Esophagus squamous epithelium (tissue), 5 donors: ENCODE measurements at places on chromosomes 5 and 9.

- no peak for DNase-seq
These were observed 7.9 kb downstream of the GABRP start for GRCh38 chr5:170791325-170791954.

DNA sequence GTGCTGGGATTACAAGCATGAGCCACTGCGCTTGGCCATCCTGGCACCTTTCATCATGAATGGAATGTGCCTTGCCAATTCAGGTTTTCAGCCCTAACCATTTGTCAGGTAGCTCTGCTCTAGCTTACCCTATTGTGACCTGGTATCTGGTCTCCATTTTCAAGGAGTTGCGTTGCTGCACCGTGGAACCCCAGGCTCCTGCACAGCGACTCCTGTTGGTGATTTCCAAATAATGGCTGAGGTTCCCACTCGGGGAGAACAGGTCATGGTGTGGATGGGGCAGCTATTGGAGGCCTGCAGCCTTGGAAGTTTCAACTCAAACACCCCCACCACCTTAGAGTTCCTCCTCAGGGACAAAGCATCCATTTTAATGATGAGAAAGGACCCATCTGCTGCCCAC is 18.7 kb upstream of the CTSV start:
- DNase-seq = no peak

DNA sequence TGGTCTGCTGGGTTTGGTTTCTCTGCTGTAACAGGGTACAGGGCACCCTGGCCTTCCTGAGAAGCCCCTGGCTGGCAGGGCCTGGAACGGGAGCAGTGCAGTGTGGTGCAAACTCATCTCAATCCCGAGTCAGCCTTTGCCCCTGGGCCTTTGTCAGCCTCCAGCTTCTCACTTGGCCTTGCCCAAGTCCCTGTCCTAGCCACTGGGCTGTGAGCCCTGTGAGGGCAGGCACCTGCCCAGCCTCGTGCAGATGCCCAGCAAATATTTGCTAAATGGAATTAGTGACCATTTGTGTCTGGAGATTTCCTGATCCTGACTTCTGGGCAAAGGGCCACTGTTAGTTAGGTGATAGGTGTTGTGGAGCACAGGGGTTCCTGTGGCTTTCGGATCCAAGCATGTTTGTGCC is 13.0 kb downstream of the RGS3 start:
- DNase-seq = no peak

DNA sequence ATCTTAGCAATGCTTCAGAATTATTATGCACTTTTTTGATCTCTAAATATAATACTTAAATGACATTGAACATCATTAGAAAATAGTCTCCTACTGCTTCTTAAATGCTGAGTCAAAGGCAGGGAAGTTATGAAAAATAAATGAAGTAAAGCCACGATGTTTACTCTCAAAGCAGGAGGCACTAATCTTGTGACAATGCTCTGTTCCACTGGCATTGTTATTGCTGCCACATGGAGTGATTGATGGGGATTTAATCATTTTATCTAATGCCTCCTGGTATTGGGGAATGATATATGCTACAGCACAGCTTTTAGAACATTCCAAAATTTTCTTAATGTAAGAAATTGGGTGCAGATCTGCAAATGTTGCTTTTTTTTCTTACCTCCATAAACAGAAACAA is 1655.4 kb upstream of the NUDT12 start:
- DNase-seq = no peak

- no peak for DNase-seq
These were observed 108.3 kb downstream of the CETN3 start for GRCh38 chr5:90301248-90301647.

DNA sequence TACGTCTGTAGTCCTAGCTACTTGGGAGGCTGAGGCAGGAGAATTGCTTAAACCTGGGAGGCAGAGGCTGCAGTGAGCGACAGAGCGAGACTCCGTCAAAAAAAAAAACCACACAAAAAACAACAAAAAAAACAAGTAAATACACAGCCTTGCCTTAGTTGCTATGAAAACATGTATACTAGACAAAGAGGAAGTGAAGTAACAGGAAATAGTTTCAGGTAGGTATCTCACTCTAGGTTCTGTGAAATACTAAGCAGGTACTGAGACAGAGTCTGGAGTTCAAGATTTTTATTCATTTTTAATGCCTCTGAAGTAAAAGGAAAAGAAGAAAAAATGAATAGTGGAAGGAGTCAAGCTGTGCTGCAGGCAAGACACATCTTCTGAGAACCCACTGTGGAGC is 687.9 kb upstream of the RGMB start:
- no peak for DNase-seq

GRCh38 chr5:40483316-40483715 is 196.4 kb upstream of the PTGER4 start:
- DNase-seq = no peak

GRCh38 chr9:31674264-31674663 is 710.2 kb upstream of the ACO1 start:
- DNase-seq = no peak

DNA sequence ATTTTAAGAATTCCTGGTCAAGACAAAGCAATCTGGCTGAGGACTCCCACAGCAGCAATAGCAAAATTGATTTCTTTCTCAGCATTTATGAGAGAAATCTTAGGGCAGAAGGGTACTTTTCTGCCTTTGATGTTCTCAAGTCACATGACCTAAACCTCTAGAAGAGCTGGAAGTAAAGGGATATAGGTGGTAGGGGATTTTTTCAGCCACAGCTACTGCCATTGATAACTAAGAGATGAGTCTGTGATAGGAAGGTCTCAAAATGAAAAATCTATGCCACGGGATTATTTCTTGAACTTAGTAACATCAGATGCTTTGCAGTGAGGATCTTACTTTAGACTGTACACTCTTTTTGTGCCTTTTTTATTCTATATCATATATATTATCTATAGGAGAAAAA is 35.6 kb downstream of the IL6ST start:
- no peak for DNase-seq

DNA sequence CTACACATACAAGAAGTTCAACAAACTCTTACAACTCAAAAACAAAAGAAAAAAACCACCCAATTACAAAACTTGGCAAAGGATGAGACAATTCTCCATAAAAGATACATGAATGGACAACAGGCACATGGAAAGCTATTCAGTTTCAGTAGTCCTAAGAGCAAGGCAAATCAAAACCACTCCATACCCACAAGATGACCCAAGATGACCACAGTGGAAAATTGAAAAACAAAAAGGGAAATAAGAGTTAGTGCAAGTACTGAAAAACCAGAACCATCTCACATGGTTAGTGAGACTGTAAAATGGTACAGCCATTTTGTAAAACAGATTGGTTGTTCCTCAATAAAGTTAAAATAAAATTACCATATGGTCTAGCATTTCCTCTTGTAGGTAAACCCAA is 287.1 kb upstream of the CDH9 start:
- no peak for DNase-seq

GRCh38 chr9:126947529-126947928 is 32.9 kb downstream of the RALGPS1 start:
- no peak for DNase-seq

- no peak for DNase-seq
These were observed 170.1 kb upstream of the ADCY2 start for GRCh38 chr5:7225826-7226225.

- no peak for DNase-seq
These were observed 57.7 kb downstream of the FGF18 start for GRCh38 chr5:171477101-171477500.

GRCh38 chr9:101569741-101570501 is 24.8 kb downstream of the PPP3R2 start:
- no peak for DNase-seq

- no peak for DNase-seq
These were observed 898.5 kb downstream of the DNAH5 start for GRCh38 chr5:13045897-13046551.

GRCh38 chr5:127758766-127759283 is 55.6 kb downstream of the CCDC192 start:
- DNase-seq = no peak

GRCh38 chr9:104367507-104367906 is 136.6 kb upstream of the OR13F1 start:
- no peak for DNase-seq

DNA sequence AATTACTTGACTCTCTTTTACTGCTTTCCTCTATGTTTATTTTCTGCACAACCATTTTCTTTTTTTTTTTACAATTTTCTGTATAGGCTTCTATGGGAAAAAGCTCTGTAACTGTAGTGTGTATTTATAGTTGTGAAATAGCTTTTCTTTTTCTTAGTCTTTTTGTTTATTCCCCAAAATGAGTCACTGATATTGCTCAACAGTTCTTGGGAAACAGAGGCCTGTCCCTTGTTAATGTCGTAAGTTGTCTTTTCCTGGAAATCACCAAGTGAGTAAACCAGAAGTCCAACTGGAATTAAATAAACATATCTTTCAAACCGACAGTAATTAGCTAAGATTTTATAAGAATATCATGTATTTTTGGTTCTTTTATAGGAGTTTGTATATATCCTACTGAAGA is 325.1 kb upstream of the PRR16 start:
- no peak for DNase-seq

DNA sequence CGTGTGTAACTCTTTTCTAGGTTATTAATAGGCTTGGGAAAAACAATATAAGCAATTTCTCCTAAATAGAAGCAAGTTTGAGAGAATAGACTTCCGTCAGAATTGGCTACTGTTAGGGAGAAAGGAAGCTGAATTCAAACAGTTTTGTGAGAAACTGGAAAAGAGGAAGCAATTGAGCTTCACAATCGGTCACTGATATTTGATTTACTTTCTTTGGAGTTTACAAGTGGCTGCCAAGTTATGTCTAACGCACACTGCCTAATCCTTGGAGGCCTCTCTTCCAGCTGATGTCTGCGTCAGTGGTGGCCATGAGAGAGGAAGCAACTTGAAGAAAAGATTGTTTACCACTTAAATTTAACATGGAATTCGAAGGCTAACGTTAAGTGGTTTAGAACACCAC is 319.5 kb downstream of the ADGRV1 start:
- no peak for DNase-seq
